Tibial nerve (tissue), 4 donors: ENCODE measurements at places on chromosomes 1 and 21. TPM values are rescaled to one million over a fixed set of nuclear protein-coding genes. Genes with fewer than 3 reads are reported as not detected.

Gene KLHDC9
- 12.9 TPM for total RNA-seq

DNA sequence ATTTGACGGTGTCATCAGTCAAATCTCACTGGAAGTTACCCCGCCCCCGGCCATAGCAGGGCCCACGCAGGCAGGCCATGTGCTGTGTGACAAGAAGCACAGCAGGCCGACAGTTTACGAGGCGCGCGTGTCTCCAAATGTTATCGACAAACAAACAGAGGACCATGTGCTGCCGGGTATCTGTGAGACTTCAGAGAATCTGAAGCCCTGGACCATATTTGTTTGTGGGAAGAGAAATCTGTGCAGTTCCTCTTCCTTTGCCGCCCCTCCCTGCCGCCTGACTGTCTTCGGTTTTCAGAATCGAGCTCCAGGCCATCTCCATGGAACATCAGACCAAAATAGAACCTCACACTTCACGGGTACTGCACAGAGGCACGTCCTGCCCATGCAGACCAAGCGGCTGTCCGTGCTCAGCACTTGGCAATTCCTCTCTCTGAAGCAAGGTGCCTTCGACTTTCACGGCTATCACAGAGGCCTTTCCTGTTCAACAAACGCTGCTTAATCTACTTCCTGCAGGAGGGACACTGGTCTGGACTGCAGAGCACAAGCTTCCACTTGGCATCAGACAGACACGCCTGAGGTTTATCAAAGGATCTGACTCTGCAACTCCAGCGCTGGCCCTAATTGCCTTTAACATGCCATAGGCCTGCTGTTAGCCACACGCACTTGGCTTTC is 135.7 kb upstream of the KRTAP19-8 start:
- DNase-seq = no peak

DNA sequence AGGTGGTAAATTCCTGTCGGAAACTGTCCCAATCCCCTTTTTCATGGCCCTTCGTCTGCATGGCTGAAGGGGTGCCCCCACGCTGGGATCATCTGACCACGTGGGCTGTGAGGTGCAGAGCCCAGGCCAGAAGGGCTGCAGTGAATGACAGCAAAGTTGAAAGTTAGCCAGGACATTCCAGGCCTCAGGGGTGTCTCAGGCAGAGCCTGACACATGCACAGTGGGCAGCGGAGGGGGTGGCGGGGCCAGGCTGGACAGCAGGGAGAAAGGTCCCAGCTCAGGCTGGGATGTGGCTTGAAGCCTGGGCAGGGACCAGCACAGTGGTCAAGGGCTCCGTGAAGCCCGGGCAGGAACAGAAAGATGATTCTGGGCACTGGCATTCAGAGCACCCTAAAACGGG is 49.6 kb downstream of the GRIK3 start:
- DNase-seq = no peak

GRCh38 chr21:36265431-36265830 is 54.6 kb upstream of the MORC3 start:
- no peak for DNase-seq

Gene TAL1
- total RNA-seq = 5.7 TPM
